ENCODE measurements at places on chromosomes 4 and X.

GRCh38 chr4:86759298-86759697 is 89.9 kb downstream of the SLC10A6 start:
- no peak for DNase-seq

- peak; percentile 82 for DNase-seq
These were observed 29.5 kb upstream of the FGFR3 start for GRCh38 chr4:1763550-1764080.

DNA sequence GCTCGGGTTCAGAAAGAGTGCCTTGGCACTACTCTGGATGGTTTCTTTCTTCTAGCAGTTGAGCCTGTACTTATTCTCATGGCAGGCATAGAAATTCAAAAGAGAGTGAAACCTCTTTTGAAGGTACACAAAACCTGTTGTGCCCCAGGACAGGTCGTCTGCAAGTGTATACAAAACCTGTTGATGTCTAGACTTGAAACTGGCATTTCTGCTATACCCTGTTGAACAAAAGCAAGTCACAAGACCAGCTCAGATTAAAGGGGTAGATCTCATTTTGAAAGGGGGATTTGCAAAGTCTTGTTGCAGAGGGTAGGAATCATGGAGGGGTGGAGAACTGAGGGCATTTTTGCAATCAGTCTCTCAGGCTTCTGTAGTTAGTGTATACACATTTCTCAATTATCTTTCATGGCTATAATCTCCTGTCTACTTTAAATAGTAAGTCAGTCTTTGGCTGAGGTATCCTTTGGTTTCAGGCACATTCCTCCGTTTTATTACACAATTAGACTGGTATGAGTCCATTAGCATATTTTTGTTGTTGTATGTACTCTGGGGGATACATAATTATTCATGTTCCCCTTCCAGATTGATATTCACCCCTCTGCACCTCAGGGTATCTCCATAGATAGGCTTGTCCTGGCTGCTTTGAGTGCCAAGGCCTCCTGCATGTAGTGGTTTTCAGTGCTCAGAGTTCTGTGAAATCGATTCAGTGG is 251.4 kb downstream of the DTHD1 start:
- DNase-seq, result no peak

DNA sequence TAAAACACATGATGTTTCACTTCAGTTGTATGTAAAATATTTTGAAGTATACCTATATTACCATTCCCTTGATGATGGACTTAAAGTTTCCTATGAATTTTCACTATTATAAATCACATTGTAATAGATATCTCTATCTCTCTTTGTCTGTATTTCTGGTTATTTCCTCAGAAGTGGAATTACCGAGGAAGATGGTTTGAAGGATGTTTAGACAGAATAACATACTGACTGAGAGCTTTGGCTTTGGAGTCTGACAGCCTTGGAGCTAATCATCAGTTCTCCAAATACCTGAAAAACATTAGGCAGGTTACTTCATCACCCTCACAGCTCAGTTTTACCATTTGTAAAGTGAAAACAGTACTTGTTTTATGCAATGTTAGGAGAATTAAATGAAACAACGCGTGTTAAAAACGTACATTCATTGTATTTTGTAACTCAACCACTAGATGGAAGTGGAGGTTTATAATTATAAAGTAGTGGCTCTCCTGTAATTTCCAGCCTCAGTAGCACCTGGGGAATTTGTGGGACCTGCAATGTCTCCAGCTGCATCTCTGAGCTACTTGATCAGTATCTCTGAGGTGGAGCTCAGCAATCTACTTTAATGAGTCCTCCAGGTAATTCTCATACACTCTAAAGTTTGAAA is 14.3 kb downstream of the JCHAIN start:
- DNase-seq, result peak; percentile 59

GRCh38 chr4:26542991-26543390 is 40.9 kb upstream of the TBC1D19 start:
- peak; percentile 45 for DNase-seq

GRCh38 chr4:180630012-180630665 is 1613.1 kb upstream of the TENM3 start:
- DNase-seq, result no peak

- peak; percentile 52 for DNase-seq
These were observed 151.2 kb upstream of the SLC4A4 start for GRCh38 chr4:71187404-71188155.
